Pancreas (tissue), 10 donors: ENCODE measurements at places on chromosomes 11 and 22. TPM values are rescaled to one million over a fixed set of nuclear protein-coding genes. Genes with fewer than 3 reads are reported as not detected.

HPX gene
- total RNA-seq = 4.1 TPM

SAA4 gene
- total RNA-seq = not detected

EFCAB6 gene
- 3.4 TPM for total RNA-seq

SYTL2 gene
- total RNA-seq = 3.8 TPM

MFNG gene
- total RNA-seq = 7.2 TPM

CCDC116 gene
- total RNA-seq = 0.34 TPM

SF3A1 gene
- 78.2 TPM for total RNA-seq

RHOD gene
- 14.9 TPM for total RNA-seq

HYOU1 gene
- 105 TPM for total RNA-seq

OSBPL5 gene
- 10.4 TPM for total RNA-seq

BATF2 gene
- total RNA-seq = 6.3 TPM

FLRT1 gene
- total RNA-seq = 0.23 TPM

FGF4 gene
- not detected for total RNA-seq

NFAM1 gene
- total RNA-seq = 0.38 TPM

OR2AG2 gene
- total RNA-seq = 0.14 TPM

PUS3 gene
- 8.9 TPM for total RNA-seq

C11orf86 gene
- not detected for total RNA-seq

DNA sequence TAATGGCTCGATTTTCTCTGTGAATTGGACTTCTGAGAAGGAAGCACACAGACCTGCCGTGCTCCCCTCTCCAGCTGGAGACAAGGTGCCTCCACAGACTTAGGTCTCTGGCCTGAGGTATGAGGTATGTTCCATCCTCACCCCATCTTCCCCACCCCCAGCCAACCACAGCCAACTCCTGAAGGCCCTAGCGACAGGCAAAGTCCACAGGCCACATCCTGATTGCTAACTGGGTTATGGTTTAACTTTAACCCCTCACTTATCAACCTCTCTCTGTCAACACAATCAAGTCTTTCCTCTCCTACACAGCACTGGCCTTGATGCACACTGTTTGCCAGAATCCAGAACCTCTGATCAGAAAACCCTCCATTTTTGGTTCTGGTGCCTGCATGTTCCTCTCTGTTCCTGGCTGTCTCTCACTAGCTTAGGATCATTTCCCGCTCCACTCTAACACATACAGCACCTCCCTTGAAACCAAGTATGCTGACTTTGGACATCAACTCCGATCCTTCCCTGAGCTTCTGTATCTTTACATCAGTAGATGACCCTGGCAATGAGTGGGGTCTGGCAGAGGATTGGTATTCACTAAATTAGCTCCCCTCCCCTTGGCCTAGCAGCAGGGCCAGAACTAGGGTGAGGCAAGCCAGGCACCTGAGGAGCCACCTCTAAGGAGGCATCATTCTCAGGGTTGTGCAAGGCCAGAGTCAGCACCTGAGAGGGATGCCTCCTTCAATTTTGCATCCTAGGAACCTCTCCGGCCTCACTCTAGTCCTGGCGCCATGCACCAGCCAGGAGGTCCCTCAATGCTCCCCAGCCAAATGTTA lies 22.0 kb downstream of the JAML start:
- DNase-seq = no peak

- DNase-seq = no peak
These were observed 85.3 kb downstream of the CACNA1I start for GRCh38 chr22:39655831-39656230.

DNA sequence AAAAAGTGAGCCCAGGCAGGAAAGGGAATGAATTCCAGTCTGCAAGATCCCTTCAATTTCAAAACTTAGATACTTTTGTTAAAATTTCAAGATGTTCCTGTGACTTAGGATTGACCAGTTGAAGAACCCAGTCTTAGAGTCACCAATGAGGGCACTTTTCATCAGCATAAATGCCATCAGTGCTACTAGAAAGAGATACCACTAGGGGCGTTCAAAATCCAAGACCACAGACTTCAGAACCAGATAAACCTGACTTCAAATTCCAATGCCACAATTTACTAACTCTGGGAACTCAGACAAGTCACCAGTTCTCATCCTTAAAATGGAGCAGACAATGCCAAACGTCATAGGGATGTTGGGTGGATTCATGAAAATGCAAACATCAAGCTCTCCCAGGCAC lies 523.2 kb downstream of the BUD13 start:
- no peak for DNase-seq

DNA sequence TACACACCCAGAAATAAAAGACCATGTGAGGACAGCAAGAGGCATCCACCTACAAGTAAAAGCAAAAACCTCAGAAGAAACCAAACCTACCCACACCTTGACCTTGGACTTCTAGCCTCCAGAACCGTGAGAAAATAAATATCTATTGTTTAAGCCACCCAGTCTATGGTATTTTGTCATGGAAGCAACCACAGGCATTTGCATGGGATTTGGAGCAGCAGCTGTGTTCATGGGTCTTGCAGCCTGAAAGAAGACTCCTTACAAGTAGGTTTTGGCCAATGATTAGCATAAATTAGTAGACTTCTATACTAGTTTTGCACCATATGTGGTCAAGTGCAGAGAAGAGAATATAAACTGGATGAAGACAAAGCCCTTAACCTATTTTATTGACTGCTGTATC lies 27.9 kb downstream of the FSHB start:
- no peak for DNase-seq

GRCh38 chr11:12469451-12469850 lies 92.1 kb downstream of the PARVA start:
- DNase-seq = no peak

GRCh38 chr22:41239443-41240128 lies 1.1 kb downstream of the CHADL start:
- no peak for DNase-seq

DNA sequence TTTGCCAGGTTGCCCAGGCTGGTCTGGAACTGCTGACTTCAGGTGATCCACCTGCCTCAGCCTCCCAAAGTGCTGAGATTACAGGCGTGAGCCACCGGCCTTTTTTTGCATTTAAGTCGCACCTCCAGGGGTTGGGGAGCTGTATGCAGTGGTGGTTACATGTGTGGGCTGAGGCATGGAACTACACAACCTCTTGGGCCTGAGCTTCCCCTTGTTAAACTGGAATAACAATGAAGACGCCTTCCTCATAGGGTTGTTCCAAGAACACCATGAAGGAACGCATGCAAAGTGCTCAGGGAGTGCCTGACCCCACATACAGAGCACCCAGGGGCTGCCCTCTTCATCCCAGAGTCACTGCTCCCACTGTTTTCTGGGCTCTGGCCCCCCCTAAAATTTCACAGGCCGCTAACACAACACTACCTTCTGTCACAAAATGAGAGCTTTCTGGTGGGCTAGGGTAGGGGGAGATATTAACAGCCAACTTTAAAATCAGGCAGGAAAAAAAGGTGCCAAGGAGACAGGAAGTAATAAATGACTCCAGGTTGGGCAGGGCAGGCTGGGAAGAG lies 1.3 kb upstream of the FAM118A start:
- no peak for DNase-seq

DNA sequence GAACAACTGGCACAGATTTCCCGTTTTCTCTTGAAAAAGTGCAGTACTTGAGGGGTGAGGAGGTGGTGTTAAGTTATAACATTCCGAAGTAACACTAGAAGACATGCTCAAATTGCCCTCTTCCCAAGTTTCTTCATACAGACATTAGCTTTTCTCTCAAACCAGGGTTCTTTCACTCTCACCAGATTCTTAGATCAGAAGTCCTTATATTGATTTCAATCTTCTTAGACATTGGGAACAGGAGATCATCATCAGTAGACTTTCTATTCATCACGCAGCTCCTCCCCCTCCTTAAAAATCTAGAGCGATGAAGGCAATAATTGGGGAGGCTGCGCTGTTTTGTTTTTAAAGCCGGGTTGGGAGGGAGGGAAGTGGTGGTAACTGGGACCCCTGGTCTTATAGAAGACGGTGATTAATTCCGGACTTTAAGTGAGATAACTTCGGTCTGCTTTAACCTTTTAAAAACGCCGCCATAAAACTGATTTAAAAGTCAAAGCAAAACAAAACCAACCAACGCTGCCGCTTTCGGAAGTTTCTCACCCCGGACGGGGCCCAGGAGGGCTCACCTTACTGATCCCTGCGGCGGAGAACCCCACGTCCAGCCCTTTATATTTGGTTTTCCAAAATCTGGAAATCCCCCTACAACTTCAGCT lies 665 bp downstream of the USP28 start:
- no peak for DNase-seq

DNA sequence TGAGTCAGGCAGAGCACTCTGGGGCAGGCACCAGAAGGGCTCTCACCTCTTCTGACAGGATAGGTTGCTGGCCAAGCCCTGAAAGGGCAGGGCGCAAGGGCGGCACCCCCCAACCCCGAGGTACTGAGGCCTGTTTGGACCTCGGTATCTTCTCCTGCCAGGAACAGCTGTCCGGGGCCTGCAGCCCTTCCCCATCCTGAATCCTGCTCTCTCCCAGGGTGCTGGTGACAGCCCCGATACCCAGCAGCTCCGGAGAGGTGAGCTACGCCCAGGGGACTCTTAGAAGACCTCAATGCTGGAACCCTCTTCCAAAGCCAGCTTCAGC lies 79.1 kb downstream of the PHF21B start:
- no peak for DNase-seq

DNA sequence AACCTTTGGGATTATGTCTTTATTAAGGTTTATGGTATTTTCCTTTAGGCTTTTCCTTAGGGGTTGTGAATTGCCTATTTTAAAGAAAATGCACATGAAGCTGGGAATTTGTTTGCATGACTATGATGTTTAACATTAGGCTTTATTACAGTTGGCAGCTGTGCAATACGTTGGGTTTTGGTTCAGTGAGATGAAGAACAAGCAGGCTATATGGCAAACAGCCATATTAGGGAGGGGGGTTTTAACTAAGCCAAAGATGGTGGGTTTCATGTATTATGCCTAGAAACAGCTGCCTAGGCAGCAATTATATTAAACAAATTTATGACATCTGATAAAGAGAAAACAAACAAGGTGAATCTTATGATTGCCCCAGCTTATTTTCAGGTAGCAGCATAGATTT lies 880.8 kb downstream of the FAM181B start:
- no peak for DNase-seq

- no peak for DNase-seq
These were observed 10.8 kb downstream of the IGLL1 start for GRCh38 chr22:23569291-23569690.

- no peak for DNase-seq
These were observed 66.8 kb downstream of the CSTPP1 start for GRCh38 chr11:47003180-47003877.

DNA sequence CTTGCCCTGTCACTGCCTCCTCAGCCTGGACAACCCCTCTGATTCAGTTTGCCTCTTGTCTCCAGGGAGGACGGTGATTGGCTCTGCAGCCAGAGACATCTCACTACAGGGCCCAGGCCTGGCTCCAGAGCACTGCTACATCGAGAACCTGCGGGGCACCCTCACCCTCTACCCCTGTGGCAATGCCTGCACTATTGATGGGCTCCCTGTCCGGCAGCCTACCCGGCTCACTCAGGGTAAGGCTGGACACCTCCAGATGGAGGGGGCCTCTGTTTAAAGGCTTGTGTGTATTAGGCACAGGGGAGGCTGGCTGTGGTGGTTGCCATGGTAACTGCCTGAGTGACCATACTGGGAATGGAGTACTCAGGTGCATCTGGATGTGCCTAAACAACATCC lies 8.6 kb downstream of the PHLDB1 start:
- DNase-seq = no peak

DNA sequence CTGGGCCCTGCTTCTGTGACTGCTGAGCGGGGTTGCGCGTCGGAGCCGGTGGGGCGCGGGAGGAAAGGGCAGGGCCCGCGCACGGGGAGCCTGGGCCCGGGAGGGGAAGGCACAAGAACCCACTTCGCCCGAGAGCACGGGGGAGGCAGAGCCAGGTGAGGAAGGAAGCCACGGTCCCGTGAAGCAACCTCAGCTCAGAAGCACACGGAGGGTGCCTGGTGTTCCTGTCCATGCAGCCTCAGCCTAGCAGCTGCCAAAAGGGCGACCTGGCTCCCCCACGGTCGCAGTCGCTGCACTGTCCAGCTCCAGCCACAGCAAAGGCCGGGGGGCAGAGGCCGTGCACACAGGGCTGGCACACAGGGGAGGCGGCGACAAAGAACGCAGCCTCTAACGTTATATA lies 9.3 kb upstream of the CDC42BPG start:
- DNase-seq = no peak

DNA sequence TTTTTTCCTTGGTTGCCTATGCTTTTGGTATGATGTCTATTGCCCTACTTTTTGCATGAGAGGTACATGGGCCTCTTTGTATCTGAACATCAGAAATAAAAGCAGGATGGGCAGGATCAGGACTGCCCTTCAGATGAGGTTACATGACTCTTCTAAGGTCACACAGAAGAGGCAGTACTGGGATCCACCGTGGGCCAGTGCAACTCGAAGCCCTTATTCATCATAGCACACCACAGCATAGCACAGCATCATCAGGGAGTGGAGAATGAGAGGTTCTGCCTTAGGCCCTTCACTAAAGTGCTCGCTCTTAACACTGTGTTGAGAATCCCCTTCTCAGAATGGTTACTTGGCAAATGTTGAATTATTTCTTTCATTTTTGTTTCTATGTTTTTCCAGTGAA lies 88.3 kb downstream of the C22orf31 start:
- DNase-seq = no peak

DNA sequence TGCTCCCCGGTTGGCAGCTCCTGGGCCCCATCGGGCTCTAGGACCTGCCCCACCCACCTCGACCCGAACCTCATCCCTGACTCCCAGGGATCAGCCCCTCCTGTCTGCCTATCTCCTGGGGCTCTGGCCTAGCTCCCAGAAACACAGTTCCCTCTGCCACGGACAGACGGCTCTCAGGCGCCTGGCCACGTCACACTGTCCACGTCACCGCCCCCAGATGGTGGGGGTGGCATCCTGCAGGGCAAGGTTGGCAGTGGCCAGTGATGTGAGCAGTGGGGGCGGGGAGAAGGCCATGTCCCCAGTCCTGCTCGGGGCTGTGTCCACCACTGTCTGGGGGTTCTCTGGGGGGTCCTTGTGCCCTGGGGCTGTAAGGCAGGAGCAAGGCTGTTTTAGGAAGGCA lies 29.2 kb downstream of the SYT7 start:
- peak; percentile 61 for DNase-seq

GRCh38 chr11:83292709-83293456 lies 6.7 kb upstream of the CCDC90B start:
- no peak for DNase-seq

DNA sequence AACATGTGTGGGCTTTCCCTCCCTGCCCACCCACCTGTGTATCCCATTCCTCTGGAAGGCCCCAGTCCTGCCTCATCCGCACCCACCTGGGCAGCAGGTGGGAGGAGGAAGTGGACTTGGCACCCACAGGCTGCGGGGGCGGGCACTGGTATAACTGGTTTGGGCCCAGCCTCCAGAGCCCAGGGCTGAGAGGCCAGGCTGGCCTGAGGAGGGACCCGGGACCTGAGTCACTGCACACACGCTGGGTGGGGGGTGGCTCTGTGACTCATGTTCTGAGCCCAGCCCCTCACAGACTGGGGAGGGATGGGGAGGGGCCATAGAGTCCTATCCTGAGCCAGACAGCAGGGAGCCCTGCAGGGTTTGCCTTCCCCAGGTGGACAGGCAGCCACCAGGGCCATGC lies 16.7 kb downstream of the PHLDA2 start:
- peak; percentile 93 for DNase-seq
